ENCODE measurements at places on chromosomes 3 and 15.
A peak's percentile ranks its signal among the peaks of the same experiment; 100 is the strongest.

DNA sequence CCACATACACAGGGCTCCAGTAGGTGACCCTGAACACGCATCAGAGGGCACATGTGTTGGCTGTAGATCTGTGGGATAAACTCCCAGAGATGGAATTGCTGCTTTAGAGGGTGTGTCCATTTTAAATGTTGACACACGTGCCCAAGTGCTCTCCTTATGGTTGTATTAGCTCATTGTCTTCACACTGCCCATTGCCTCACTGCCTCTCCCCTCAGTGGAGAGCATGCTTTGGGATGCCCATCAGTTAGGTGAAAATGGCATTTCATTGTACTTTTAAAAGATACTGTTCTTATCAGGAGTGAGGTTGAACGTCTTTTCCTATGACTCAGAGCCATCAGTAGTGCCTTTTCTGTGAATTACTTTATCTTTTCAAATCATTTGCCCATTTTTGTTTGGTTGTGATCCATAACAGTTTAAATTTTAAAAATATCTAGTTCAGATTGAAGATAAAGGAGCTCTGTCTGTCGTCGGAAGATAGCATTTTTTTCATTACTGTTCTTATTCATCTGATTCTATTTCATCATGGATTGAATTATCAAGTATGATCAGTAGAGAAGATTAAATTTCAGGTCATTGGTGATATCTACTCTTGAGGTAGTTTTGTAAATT is 120.7 kb downstream of the CHDH start:
- no peak for DNase-seq

GRCh38 chr3:106256249-106256957 is 387.6 kb upstream of the CBLB start:
- DNase-seq, result no peak

GRCh38 chr3:189995129-189995528 is 125.6 kb downstream of the P3H2 start:
- no peak for DNase-seq

- DNase-seq, result no peak
Measured at GRCh38 chr3:149806171-149806778, 6.7 kb upstream of the RNF13 start.

- DNase-seq, result no peak
Measured at GRCh38 chr3:18481946-18482548, 56.9 kb upstream of the SATB1 start.

GRCh38 chr3:129056451-129057173 is 4.0 kb upstream of the GP9 start:
- no peak for DNase-seq

- DNase-seq, result no peak
Measured at GRCh38 chr3:151924753-151925152, 51.3 kb downstream of the SUCNR1 start.

DNA sequence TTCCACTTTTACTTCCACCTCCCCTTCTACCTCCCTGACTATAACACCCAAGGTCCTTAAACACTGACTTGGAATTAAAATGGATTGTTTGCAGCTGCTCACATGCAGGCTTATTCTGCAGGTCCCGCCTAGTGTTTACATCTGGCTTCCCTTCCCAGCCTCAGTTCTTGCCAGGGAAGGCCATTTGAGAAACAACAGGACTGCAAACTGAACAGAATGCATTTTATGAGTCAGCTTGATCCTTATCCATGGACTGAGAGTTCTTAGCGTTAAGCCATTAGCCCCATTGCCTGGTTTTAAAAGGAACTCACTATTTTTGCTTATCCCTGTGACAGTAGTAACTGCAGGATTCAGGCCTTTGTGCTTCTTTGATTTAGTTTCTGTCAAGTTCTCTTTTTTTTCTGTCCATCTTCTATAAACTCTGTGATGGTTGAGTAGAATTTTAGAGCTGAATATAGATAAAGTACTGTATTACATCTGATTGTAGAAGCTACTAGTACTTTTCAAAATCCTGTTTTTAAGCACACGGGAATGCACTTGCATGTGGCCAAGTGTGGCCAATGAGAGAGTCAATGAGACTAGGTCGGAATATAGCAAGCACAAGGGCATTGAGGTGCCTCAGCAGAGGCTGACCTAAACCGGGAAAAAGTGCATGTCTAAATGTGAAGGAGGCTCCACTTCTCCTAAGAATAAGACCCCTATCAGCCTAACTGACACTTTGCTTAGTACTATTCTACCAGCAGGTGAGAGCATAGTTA is 106.4 kb downstream of the TUSC7 start:
- no peak for DNase-seq

- DNase-seq, result no peak
Measured at GRCh38 chr3:124853446-124853845, 33.7 kb downstream of the ITGB5 start.

DNA sequence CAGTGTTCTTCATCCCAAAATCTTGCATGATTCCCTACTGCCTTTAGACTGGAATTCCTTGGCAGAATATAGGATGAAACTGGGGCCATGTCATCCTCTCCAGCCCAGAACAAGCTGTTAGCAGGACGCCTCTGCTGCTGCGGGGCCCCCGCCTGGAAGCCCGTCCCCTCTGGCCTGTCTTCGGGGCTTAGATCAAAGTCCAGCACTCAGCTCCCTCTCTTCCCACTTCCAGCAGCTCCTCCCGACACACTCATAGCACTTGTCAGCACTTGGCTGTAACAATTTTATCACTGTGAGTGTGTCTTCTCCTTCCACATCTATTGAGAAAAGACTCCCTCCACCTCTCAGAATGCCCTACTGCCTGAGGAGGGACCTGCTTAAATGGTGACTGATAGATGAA is 112.0 kb upstream of the HACD2 start:
- DNase-seq, result no peak

- DNase-seq, result no peak
Measured at GRCh38 chr3:72141264-72141663, 356.3 kb upstream of the PROK2 start.

DNA sequence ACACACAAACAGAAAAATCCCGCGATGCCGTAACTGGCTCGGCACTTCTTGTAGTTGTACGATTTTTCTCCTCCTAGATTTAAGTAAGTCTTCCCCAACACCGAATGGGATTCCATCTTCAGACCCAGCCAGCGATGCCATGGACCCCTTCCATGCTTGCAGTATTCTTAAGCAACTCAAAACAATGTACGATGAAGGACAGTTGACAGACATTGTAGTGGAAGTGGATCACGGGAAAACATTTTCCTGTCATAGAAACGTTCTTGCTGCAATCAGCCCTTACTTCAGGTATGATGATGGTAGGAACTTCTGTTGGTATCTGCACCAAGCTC is 763 bp downstream of the KBTBD8 start:
- no peak for DNase-seq

DNA sequence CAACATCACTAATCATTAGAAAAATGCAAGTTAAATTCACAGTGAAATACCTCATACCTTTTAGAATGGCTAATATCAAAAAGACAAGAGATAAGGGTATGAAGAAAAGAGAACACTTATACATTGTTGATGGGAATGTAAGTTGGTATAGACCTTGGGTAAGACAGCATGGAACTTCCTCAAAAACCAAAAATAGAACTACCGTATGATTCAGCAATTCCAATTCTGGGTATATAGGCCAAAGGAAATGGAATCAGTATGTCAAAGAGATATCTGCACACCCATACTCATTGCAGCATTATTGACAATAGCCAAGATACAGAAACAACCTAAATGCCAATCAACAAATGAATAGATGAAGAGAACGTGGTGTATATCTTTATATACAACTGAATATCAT is 166.8 kb upstream of the LRRN1 start:
- DNase-seq, result no peak

DNA sequence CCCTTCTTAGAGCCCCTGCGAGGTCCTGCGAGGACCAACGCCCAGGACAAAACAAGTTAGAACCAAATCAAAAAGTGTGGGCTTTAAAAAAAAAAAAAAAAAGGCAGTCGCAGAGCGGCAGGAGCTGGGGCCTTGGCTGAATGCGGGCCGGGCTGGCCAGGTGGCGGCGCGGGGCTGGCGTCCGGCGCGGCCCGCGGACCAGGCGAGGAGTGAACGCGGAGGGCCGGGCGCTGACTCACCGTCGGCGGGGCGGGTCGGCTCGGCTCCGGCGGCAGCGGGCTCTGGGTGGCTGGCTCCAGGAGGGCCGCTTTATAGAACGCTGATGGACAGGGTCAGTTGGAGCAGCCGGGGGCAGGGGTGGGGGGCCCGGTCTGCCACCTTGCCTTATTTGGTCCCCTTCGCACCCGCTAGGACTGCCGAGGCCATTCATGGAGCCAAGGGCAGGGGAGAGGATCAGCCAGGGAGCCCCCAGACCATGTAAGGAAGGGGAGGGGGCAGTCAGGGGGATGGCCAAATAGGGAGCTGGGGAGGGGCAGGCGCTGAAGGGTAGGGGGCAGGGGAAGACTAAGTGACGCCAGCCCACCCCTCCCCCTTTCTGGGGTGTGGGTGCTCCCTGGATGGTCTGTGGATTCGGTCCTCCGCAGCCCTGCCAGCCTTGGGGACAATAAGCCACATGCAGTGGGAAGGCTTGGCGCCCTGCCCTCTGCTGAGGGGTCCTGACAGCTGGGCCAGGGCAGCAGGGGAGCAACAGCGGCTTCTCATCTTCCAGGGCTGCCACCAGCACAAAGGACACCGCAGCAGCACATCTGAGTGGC is at the start of gene ACTC1:
TSS of gene ACTC1 (minus strand) at position 283 of the 815 bp plus-strand sequence. CDS start 741 bp downstream, outside the sequence.
- no peak for DNase-seq

- no peak for DNase-seq
Measured at GRCh38 chr3:159787794-159788205, 200.8 kb upstream of the IL12A start.

GRCh38 chr15:48993380-48993779 is 29.7 kb upstream of the SHC4 start:
- DNase-seq, result no peak

- DNase-seq, result peak; percentile 67
Measured at GRCh38 chr3:50154476-50154839, 666 bp upstream of the SEMA3F start.

DNA sequence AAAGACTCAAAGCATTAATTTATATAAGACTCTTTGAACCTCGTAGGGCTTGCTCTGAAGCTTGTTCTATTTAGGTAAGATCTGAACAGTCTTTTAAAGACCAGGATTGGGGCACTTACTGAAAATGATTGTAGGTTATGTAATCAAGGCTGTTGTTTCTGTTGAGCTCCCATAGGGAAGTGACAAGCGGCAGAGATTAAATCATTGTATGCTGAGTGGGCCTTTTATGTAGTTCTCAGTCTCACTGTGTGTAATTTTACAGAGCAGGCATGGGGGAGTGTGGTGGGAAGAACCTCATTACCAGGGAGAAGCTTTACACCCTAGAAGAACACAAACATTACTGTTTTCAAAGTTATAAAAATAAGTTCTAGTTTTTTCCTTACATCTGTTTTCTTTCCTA is 160.0 kb upstream of the SNTN start:
- DNase-seq, result no peak

- DNase-seq, result no peak
Measured at GRCh38 chr3:195692781-195693427, 27.9 kb upstream of the MUC20 start.

Data from NCI-H345 (cell line).